A549 treated with ZK216348 at 1 μM for 4 hours (cell line): ENCODE measurements at places on chromosomes 12 and 14. TPM values are rescaled to one million over a fixed set of nuclear protein-coding genes. Genes with fewer than 3 reads are reported as not detected.

C14orf119 gene
- total RNA-seq, result 84.6 to 107 TPM (median 101 TPM) in 5 replicates

DNAI7 gene
- 0.16 to 0.22 TPM (median 0.18 TPM) in 4 of 5 replicates, not detected in the other for total RNA-seq

SERPINA4 gene
- not detected in 5 replicates for total RNA-seq

PAPLN gene
- 4.3 to 7.5 TPM (median 6.7 TPM) in 5 replicates for total RNA-seq

ADCY4 gene
- 0.21 TPM in 1 of 5 replicates, not detected in the others for total RNA-seq

ART4 gene
- not detected in 5 replicates for total RNA-seq

LMO3 gene
- total RNA-seq, result not detected in 5 replicates

PLEKHD1 gene
- total RNA-seq, result 0.05 TPM in 2 of 5 replicates, not detected in the others

CCDC91 gene
- 18.0 to 33.0 TPM (median 25.4 TPM) in 5 replicates for total RNA-seq

TMEM132C gene
- total RNA-seq, result not detected in 5 replicates

CCDC175 gene
- total RNA-seq, result not detected in 5 replicates

DENR gene
- total RNA-seq, result 51.9 to 71.8 TPM (median 59.0 TPM) in 5 replicates

AKAP5 gene
- total RNA-seq, result 0.27 to 0.68 TPM (median 0.41 TPM) in 5 replicates

SPTB gene
- 0.91 to 1.6 TPM (median 1.4 TPM) in 5 replicates for total RNA-seq

LUM gene
- total RNA-seq, result 0.12 to 0.69 TPM (median 0.19 TPM) in 4 of 5 replicates, not detected in the other

RNASE8 gene
- total RNA-seq, result not detected in 5 replicates

CCDC60 gene
- not detected in 5 replicates for total RNA-seq

SYNE3 gene
- total RNA-seq, result 0.17 to 0.59 TPM (median 0.51 TPM) in 5 replicates

ARPC3 gene
- 422 to 1,083 TPM (median 434 TPM) in 5 replicates for total RNA-seq
